Ascending aorta (tissue), 2 donors: ENCODE measurements at places on chromosomes 2 and 18. TPM values are rescaled to one million over a fixed set of nuclear protein-coding genes. Genes with fewer than 3 reads are reported as not detected.

CBLN2 gene
- total RNA-seq, result 8.2 TPM

DNA sequence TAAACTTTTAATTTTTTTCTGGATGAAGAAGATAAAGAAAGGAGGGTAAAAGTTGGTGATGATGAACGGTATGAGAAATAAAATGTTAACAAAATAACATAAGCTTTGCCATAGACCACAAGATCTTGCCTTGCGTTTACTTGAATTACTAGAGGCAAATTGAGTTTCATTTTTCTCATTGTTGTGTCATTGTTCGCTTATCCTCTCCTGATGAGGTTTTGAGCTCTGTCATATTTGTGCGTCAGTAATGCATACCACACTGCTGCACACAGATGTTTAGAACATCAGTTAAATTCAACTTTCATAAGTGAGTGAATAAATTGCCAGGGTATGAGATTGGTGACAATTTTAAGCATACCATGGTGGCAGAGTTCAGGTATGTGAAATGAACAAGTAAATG, 843.6 kb downstream of the SUCLG1 start:
- no peak for DNase-seq

- DNase-seq, result peak; percentile 15
These were observed 136.9 kb upstream of the SIX3 start for GRCh38 chr2:44804406-44805265.

EMX1 gene
- not detected for total RNA-seq

- no peak for DNase-seq
These were observed 139.3 kb upstream of the EPAS1 start for GRCh38 chr2:46157966-46158310.

DNA sequence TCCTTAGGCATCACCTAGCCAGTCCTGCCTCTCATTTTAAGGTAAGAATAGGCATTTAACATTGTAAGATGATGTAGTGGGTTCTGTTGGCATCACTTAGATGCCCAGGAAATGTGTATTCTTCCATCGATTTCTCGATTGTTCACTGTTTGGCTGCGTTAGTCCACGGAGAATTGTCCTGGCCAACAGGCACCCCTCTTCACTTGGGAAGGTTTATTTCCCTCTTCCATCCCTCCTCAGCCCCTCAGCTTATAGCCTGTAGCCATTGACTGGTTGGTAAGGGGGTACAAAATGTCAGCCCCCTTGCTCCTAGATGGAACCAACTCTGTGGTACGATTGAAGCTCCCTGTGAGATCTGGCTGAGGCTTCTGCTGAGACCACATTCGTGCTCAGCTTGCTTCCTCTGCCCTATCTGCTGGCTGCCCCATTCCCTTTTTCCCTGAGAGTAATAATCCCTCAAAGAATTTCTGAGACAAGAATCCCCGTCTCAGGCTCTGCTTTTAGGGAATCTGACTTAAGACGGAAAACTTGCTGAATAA, 43.4 kb downstream of the PLEKHA3 start:
- DNase-seq, result no peak

DNA sequence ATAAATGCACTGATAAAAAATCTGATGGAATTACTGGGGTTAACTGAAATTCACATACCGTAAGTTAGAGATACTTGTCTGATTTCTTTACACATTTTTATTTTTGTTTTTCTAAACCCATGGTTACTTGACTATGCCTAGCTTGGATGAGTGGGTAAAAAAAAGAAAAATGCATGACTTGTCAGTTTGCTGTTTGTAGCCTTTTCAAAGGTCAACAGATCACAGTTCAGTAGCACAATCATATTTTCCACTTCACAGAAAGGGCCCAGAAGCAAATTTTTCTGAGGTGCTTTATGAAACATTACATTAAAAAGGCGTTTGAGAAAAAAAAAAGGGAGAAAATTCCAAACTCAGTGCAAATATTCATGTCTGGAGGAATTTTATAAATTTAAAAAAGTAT, 16.4 kb downstream of the SLC16A14 start:
- DNase-seq, result no peak

- no peak for DNase-seq
These were observed 8.3 kb upstream of the PTPRM start for GRCh38 chr18:7558769-7559168.

DNA sequence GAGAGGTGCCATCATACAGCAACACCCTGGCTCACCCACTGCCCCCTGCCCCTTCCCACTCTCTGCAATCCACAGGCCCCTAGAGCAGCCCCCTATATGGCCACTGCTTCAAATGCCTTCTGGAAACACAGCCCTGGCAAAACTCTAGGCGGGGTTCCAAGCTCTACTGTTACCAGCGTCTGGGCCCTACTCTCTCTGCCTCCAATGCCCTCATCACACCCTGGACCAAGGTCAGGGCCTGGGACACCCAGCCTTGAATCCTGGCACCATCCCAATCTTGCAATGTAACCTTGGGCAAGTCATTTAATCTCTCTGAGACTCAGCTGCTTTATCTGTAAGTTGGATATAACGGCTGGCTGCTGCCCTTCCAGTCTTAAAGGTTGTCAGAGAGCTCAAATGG, 39.2 kb upstream of the LOXHD1 start:
- no peak for DNase-seq

GRCh38 chr2:203813684-203814083, 53.9 kb upstream of the CTLA4 start:
- no peak for DNase-seq

- DNase-seq, result no peak
These were observed 24.6 kb upstream of the DNAH6 start for GRCh38 chr2:84491741-84492140.

CIDEA gene
- total RNA-seq, result not detected

- no peak for DNase-seq
These were observed 8.2 kb upstream of the FAM98A start for GRCh38 chr2:33607251-33607721.

GRCh38 chr2:88600038-88600465, 27.2 kb downstream of the EIF2AK3 start:
- DNase-seq, result peak; percentile 68

- no peak for DNase-seq
These were observed 95.4 kb downstream of the SOCS6 start for GRCh38 chr18:70384181-70384790.

GRCh38 chr18:4101009-4101408, 354.1 kb downstream of the DLGAP1 start:
- no peak for DNase-seq

- DNase-seq, result no peak
These were observed 60.0 kb downstream of the SDC1 start for GRCh38 chr2:20164734-20165478.

DNA sequence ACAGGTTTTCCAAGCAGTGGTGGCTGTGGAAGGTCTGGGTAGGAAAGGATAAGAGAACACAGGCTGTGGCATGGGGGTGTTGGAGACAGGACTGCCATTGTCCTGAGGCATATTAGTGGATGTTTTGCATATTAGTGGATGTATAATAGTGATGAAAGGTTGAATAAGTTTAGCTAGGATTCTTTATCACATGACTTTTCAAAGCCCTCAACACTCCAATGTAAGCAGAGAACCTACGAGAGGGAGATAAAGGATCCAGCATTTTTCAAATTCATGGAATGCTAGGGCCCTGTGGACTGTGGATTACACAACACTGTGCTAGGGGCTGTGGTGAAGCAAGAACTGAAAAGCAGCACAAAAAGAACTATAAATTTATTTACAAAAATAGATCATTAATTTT, 63.2 kb downstream of the POLE4 start:
- DNase-seq, result no peak

DNA sequence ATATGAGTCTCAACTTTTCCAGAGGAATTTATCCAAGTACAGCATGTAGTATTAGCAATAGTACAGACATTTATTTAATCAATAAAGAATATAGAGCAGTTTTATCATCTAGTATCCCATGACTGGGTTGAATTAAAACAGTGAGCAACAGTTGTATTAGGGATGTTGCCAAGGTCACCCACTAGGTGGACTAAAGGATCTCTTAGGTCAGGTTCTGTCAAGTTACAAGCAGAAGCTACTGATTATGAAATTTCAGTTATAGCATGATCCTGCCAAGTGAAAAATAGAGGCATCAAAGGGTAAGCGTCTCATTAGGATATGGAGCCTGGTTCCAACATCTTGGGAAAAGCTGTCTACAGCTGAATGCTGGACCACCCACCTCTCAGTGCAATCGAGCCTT, 52.1 kb upstream of the LAPTM4A start:
- no peak for DNase-seq

DNA sequence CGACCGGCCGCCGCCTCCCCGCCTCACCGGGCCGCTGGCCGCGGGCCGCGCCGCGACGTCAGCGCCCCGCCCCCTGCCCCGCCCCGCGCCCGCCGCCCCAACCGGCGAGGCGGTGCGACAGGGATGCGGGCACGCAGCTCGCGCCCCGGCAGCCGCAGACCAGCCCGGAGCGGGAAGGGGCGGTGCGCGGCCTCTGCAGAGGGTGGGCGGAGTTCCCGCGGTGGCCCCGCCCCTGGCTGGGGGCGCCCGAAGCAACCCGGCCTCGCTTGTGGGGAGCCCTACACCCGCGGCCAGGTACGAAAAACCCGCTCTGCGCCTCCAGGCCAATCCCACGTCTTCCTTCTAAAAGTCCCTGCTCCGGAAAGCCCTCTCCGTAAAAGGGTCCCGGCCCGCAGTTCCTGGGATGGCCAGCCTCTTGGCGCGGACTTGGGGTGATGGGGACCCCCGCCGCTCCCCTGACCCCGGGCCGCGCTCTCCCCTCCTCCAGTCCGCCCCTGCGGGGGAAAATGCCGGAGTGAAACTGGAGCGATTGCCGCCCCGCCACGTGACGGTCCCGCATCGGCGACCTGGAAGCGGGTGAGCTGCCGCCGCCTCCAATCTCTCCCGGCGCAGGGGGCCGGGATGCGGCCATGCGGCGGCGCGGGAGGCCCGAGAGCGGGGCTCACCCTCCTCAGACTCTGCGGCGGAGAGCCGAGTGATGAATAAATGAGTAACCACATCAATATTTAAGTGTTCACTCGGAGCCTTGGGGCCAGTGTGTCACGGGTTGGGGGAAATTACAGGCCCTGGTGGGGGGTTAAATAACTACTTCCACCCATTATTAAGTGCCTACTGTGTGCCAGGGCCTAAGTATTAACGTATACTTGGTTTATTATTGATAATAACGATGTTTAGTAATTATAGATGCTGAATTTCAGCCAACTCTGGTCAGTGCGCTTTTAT, at the start of gene RAB11FIP5:
Gene RAB11FIP5, minus strand, starts transcription at position 36 of the 942 bp plus-strand sequence. CDS start 171 bp downstream, outside the sequence.
- DNase-seq, result peak; percentile 90

- no peak for DNase-seq
These were observed 1304.4 kb upstream of the ACVR2A start for GRCh38 chr2:146540271-146540932.

- DNase-seq, result no peak
These were observed 63.8 kb downstream of the RTP5 start for GRCh38 chr2:241933179-241933911.

DNA sequence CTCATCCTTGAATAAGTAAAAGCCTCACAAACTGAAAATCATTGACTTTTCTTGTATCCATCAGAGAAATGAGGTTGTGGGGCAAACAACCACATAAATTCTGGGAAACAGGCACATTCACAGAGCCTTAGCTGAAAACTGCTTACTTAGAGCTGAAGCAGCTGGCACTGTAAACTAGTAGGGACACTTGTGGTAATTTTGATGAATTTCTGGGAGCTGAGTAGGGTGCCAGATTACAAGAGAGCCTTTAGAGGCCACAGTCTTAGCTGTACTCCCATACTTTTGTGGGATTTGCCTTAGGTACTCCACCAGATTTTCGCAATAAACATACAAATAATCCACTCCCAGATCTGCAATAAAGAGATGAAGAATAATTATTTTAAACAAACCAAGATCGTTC, 315.2 kb downstream of the TMX3 start:
- DNase-seq, result no peak

PNKD gene
- 45.8 TPM for total RNA-seq

GRCh38 chr18:40046596-40046995, 1908.4 kb upstream of the PIK3C3 start:
- no peak for DNase-seq

DNA sequence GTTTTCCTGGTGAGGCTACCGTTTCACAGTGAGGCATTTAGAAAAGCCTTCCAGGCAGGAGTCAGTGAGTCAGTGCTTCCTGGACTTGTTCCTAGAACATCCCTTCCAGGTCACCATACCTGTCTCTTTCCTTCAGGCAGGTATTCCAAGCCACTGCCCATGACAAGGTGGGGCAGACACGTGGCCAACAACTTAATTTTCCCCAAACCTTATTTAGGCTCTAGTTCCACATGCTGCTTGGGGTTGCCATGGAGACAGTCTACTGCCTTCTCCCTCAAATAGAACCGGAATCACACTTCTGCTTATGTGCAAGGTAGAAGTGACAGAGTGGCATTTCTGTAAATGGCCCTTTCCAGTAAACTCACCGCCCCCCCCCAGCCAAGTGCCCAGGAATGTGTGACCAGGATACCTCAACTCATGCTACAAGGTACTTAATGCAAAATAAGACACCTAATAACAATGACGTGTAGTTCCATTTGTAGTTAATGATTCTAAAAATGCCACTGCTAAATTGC, 258.3 kb downstream of the PRKCE start:
- no peak for DNase-seq
